Astrocyte (in vitro differentiated cells and primary cell): ENCODE measurements at places on chromosomes 16 and 17. TPM values are rescaled to one million over a fixed set of nuclear protein-coding genes. Genes with fewer than 3 reads are reported as not detected.

DNA sequence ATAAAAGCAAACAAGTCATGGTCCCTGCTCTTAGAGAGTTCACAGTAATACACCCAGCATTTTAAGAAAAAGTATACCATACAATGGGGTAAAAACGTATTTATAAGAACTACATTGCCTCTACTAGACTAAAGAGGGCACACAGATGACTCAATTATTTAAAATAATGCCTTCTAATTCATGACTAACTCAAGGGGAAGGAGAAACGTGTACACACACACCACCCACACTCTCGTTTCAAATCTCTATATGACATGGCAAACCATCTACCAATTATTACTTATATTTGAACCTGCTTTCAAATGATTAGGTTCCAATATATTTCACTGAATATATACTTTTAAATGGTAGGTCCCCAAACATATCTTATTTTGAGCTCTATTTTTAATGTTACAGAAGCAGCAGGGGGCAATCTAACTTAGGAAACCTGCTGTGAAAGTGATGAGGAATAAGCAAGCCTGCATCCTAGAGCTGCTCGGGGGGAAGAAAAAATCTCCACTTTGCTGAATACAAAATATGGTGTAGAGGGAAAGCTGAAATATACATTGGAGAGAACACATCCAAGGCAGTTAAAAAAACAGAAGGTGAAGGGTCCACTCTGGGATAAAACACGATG, 232.4 kb upstream of the PSMD7 start:
- no peak for DNase-seq
- H3K4me1 ChIP-seq, result no peaks in the 10 kb centered on the region
- H3K36me3 ChIP-seq, result no peaks in the 10 kb centered on the region

SEPTIN12 gene
- 4.4 and 5.9 TPM in 2 replicates for total RNA-seq

C1QTNF1 gene
- 1.8 and 2.2 TPM in 2 replicates for total RNA-seq

DNA sequence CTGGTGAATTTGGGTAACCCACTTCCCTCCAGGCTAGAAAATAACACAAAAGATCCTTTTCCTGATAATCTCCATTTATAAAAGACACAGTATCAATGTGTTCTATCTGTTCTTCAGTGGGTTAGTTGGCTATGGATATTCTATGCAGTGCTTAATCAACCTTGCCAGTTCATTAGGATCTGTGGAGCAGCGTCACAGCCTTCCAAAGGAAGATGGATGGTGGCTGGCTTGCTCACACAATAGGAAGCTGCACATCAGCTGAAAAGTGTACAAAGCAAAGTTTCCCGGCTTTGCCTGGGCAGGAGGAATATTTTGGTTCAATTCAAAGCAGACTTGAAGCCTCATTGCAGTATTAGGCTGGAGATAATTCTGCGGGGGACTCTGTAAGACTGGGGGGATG, 70.3 kb upstream of the CA10 start:
- H3K27ac ChIP-seq, result no peak overlapping the region
- DNase-seq, result no peak
- no peaks in the 10 kb centered on the region for H3K36me3 ChIP-seq
- H3K4me3 ChIP-seq, result no peak overlapping the region
- H3K27me3 ChIP-seq, result no peaks in the 10 kb centered on the region
- peaks cover 4% of the 10 kb centered on the region for H3K4me1 ChIP-seq

GRCh38 chr16:86495756-86496261, 14.5 kb upstream of the FOXF1 start:
- H3K4me3 ChIP-seq, result no peak overlapping the region
- peaks cover 89% of the 10 kb centered on the region for H3K27me3 ChIP-seq
- H3K4me1 ChIP-seq, result no peaks in the 10 kb centered on the region
- no peak for DNase-seq

GRCh38 chr17:82632451-82632850, 15.8 kb downstream of the WDR45B start:
- no peaks in the 10 kb centered on the region for H3K4me1 ChIP-seq
- no peak overlapping the region for H3K27ac ChIP-seq
- no peaks in the 10 kb centered on the region for H3K27me3 ChIP-seq
- H3K36me3 ChIP-seq, result peaks cover 16% of the 10 kb centered on the region
- H3K4me3 ChIP-seq, result no peak overlapping the region

GAS2L2 gene
- 0.07 TPM in 1 of 2 replicates, not detected in the other for total RNA-seq

- H3K4me3 ChIP-seq, result no peak overlapping the region
- no peaks in the 10 kb centered on the region for H3K27me3 ChIP-seq
- DNase-seq, result peak; percentile 38
- H3K27ac ChIP-seq, result no peak overlapping the region
These were observed 52.2 kb downstream of the TBC1D16 start for GRCh38 chr17:79983456-79983855.

DNA sequence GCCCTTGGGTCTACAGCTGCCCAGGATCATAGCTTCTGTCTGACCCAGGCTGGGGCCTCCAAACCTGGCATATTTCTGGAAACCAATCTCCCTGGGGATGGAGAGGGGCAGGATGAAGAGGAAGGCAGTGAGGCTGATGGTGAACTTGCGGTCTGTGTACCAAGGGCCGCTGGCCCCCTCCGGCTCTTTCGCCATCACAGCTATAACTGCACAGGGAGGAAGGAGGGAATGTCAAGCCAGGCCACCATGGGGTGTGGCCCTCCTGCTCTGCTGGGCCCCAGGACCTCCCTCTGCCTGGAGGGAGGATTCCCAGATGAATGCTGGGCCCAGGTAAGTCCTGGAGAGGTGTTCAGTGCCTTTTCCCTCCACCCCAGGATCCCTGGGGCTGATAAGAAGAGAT, 6.3 kb downstream of the SLC38A7 start:
- no peaks in the 10 kb centered on the region for H3K36me3 ChIP-seq
- H3K27ac ChIP-seq, result no peak overlapping the region
- H3K27me3 ChIP-seq, result no peaks in the 10 kb centered on the region
- H3K4me1 ChIP-seq, result peaks cover 2% of the 10 kb centered on the region
- DNase-seq, result no peak

DNA sequence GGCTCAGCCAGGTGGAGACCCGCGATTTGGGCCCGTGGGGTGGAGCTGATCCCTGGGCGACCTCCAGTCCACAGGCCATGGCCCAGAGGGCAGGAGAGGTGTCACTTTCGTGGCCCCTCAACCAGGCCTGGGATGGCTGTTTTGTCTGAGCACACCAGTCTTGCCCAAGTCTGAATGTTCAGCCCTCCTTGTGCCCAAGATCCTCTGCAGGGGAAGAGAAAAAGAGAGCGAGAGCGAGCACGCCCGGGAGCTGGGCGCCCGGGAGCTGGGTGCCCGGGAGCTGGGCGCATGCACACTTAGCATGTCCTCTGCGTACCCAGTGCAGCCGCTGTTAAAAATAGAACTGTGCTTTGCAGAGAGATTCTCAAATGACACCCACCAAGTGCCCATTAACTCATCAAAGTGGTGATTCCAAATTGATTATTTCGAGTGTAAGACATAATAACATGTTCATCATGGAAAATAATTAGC, 403.3 kb upstream of the TNRC6C start:
- no peaks in the 10 kb centered on the region for H3K4me1 ChIP-seq
- H3K36me3 ChIP-seq, result no peaks in the 10 kb centered on the region
- H3K27me3 ChIP-seq, result peaks cover 38% of the 10 kb centered on the region
- DNase-seq, result no peak
- no peak overlapping the region for H3K27ac ChIP-seq

GRCh38 chr17:72123530-72124437, 3.0 kb downstream of the SOX9 start:
- no peaks in the 10 kb centered on the region for H3K27me3 ChIP-seq
- peaks cover 6% of the 10 kb centered on the region for H3K36me3 ChIP-seq
- H3K4me3 ChIP-seq, result peak overlapping the region; percentile 94
- H3K4me1 ChIP-seq, result peaks cover 61% of the 10 kb centered on the region

DNA sequence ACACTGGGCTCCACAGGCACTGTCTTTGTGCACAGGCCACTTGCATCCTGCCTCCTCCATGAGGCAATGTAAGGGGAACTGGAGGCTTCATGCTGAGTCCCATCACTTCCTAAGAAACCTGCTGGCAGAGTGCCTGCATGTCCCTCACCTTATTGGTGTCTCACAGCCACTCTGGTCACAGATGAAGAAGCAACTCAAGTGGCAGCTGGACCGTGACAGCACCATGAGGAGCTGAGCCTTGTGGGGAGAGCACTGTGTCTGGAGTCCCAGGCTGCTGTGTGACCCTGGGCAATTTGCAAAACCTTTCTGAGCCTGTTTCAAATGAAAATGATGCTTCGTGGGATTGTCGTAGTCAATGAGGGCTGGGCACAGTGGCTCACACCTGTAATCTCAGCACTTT, 19.5 kb downstream of the ANKRD40 start:
- peaks cover 44% of the 10 kb centered on the region for H3K4me1 ChIP-seq
- DNase-seq, result no peak
- no peaks in the 10 kb centered on the region for H3K36me3 ChIP-seq
- H3K27me3 ChIP-seq, result no peaks in the 10 kb centered on the region
- H3K4me3 ChIP-seq, result no peak overlapping the region

DNA sequence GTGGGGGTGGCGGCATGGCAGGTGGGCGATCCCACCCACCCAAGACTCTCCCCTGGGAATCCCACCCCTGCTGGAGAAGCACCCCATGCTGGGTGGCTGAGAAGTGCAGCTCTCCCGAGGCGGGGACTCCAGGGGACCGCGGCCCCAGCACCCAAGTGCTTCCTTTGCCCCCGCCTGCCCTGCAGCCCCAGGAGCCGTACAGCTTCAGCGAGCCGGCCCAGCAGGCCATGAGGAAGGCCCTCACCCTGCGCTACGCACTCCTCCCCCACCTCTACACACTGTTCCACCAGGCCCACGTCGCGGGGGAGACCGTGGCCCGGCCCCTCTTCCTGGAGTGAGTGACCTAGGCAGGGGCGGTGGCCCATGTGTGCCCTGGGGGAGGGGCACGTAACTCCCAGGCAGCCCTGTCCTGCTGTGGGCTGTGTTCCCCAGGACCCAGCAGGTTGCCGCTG, 11.7 kb downstream of the GAA start:
- no peak overlapping the region for H3K27ac ChIP-seq
- H3K27me3 ChIP-seq, result no peaks in the 10 kb centered on the region
- no peaks in the 10 kb centered on the region for H3K36me3 ChIP-seq
- H3K4me1 ChIP-seq, result no peaks in the 10 kb centered on the region
- DNase-seq, result no peak

DNA sequence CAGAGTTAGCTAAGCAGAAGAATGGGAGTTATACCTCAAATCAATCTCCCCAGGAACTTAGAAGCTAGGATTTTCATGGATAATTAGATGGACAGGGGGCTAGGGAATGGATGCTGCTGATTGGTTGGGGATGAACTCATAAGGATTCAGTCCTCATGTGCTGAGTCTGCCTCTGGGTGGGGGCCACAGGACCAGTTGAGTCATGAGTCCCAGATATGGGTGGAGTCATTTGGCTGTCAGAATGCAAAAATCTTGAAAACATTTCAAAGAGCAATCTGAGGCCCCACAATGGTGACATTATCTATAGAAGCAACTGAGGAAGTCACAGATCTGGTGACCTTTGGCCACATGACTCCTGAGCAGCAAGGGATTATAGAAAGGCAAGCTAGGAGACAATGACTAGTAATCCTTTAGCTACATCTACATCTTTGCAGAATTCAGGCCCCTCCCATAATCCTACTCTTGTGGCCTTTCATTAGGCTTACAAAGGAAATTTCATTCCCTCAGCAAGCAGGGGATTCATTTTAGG, 82.6 kb upstream of the CCL2 start:
- no peaks in the 10 kb centered on the region for H3K36me3 ChIP-seq
- H3K27ac ChIP-seq, result no peak overlapping the region
- no peak for DNase-seq
- H3K4me3 ChIP-seq, result no peak overlapping the region

- H3K4me1 ChIP-seq, result no peaks in the 10 kb centered on the region
- H3K36me3 ChIP-seq, result no peaks in the 10 kb centered on the region
- peaks cover 37% of the 10 kb centered on the region for H3K27me3 ChIP-seq
- H3K27ac ChIP-seq, result no peak overlapping the region
- H3K4me3 ChIP-seq, result no peak overlapping the region
These were observed 2.5 kb upstream of the PRR29 start for GRCh38 chr17:63995626-63996025.

- no peak overlapping the region for H3K27ac ChIP-seq
- H3K4me3 ChIP-seq, result no peak overlapping the region
- DNase-seq, result no peak
- no peaks in the 10 kb centered on the region for H3K36me3 ChIP-seq
- no peaks in the 10 kb centered on the region for H3K4me1 ChIP-seq
- no peaks in the 10 kb centered on the region for H3K27me3 ChIP-seq
These were observed 437.2 kb downstream of the HAPSTR1 start for GRCh38 chr16:9528511-9529079.

DNA sequence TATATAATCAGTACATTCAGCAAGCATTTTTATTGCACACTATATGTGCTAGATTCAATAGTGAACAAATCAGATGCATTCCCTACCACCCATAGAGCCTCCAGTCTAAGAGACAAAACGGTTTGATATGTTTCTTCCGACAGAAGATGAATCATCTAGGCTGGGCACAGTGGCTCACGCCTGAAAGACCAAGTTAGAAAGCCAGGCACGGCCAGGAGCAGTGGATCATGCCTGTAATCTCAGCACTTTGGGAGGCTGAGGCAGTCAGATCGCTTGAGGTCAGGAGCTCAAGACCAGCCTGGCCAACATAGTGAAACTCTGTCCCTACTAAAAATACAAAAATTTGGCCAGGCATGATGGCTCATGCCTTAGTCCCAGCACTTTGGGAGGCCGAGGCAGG, 18.3 kb upstream of the COPRS start:
- H3K36me3 ChIP-seq, result peaks cover 54% of the 10 kb centered on the region
- H3K4me3 ChIP-seq, result no peak overlapping the region
- DNase-seq, result no peak
- H3K27me3 ChIP-seq, result no peaks in the 10 kb centered on the region

- no peak overlapping the region for H3K27ac ChIP-seq
- peaks cover 2% of the 10 kb centered on the region for H3K27me3 ChIP-seq
- no peaks in the 10 kb centered on the region for H3K4me1 ChIP-seq
- no peaks in the 10 kb centered on the region for H3K36me3 ChIP-seq
- no peak overlapping the region for H3K4me3 ChIP-seq
These were observed 73.8 kb downstream of the RBFOX3 start for GRCh38 chr17:79537061-79537460.

GRCh38 chr16:30786115-30786935, 680 bp downstream of the ZNF629 start:
- DNase-seq, result peak; percentile 45
- peak overlapping the region; percentile 83 for H3K27ac ChIP-seq
- peak overlapping the region; percentile 87 for H3K4me3 ChIP-seq
- H3K27me3 ChIP-seq, result no peaks in the 10 kb centered on the region
- peaks cover 3% of the 10 kb centered on the region for H3K36me3 ChIP-seq

B9D1 gene
- total RNA-seq, result 10.2 and 10.9 TPM in 2 replicates

DNA sequence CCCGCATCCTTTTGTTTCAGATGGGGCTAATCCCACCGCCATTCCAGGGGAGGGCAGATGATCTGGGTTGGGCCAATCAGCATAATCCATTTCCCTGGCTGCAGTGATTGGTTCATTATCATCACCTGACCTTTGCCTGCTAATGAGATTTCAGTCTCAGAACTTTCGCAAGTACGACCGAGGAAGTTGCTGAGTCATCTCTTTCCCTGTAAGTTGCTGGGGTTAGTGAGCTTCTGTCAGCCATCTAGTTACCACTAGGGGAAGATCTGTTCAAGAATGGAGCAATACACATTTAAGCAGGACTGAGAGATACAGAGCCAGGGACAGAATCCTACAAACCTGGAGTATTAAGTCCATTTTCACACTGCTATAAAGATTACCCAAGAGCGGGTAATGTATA, 65.3 kb upstream of the NUDT7 start:
- H3K36me3 ChIP-seq, result no peaks in the 10 kb centered on the region
- peak; percentile 8 for DNase-seq
- H3K27me3 ChIP-seq, result peaks cover 6% of the 10 kb centered on the region
- no peak overlapping the region for H3K27ac ChIP-seq

GRCh38 chr16:12518241-12519175, 285.2 kb downstream of the CPPED1 start:
- no peak for DNase-seq
- H3K27ac ChIP-seq, result no peak overlapping the region
- H3K27me3 ChIP-seq, result no peaks in the 10 kb centered on the region
- no peak overlapping the region for H3K4me3 ChIP-seq
